ENCODE measurements at places on chromosomes 12 and 14. TPM values are rescaled to one million over a fixed set of nuclear protein-coding genes. Genes with fewer than 3 reads are reported as not detected.

DNA sequence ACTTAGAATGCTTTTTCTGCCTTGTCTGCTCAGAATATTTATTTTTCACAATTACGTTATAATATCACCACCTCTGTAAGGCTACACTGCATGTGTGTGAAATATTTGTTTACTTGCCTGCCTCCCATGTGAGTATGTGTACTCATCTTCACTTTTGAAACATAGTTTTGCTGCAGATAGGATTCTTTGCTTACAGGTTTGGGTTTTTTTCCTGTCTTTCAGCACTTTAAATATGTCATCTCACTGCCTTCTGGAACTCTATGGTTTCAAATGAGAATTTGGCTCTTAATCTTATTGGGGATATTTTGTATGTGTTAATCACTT lies 10.9 kb downstream of the G2E3 start:
- H3K36me3 ChIP-seq, result no peaks in the 10 kb centered on the region
- DNase-seq, result no peak
- H3K4me3 ChIP-seq, result no peak overlapping the region
- no peaks in the 10 kb centered on the region for H3K27me3 ChIP-seq

DNA sequence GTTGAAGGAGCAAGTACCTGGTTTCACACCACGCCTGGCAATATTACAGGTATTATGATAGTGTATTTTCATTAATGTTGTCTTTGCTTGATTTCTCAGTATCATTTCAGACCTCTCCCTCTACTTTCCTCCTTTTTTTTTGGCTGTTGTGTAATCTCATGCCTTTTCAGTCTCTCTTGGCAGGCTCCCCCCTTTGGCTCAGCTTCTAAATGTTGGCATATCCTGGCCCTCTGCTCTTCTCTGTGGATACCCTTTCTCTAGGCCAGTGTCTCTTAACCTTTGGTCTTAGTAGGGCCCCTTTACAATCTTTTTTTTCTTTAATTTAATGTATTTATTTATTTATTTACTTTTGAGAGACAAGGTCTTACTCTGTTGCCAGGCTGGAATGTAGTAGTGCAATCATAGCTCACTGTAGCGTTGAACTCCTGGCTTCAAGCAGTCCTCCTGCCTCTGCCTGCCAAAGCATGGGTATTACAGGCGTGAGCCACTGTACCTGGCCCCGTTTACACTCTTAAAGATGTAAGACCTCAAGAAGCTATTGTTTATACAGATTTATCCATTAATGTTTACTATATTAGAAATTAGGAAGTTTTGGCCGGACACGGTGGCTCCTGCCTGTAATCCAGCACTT lies 12.8 kb downstream of the MTHFD1 start:
- no peaks in the 10 kb centered on the region for H3K4me1 ChIP-seq
- peaks cover 31% of the 10 kb centered on the region for H3K36me3 ChIP-seq
- DNase-seq, result no peak
- no peaks in the 10 kb centered on the region for H3K27me3 ChIP-seq

DNA sequence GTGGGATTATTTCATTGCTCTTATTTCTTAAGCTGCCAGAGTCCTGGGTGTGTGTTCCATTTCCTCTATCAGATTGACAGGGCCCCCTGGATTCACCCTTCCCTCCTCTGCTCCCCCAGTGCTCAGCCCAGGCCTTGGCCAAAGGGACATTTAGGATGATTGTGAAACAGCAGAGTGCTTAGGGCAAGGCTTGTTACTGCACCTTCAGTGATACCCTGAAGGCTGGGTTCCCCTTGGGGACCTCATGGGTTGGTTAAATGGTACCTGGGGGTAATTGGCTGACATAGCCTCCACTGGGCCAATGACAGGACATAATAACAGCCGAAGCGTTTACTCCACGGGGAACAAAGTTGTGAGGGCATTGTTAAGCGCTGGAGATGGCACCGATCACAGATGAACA lies 1.3 kb upstream of the KRT72 start:
- peaks cover 36% of the 10 kb centered on the region for H3K27me3 ChIP-seq
- DNase-seq, result no peak
- H3K27ac ChIP-seq, result no peak overlapping the region
- H3K4me1 ChIP-seq, result peaks cover 6% of the 10 kb centered on the region

CACNA1C gene
- total RNA-seq, result 5.2 TPM

SLCO1B1 gene
- not detected for total RNA-seq

VTI1B gene
- total RNA-seq, result 111 TPM

GRCh38 chr12:1534748-1535147 lies 59.6 kb downstream of the FBXL14 start:
- DNase-seq, result no peak
- H3K4me1 ChIP-seq, result peaks cover 10% of the 10 kb centered on the region
- H3K36me3 ChIP-seq, result no peaks in the 10 kb centered on the region
- no peak overlapping the region for H3K27ac ChIP-seq

KLRF1 gene
- not detected for total RNA-seq

DNA sequence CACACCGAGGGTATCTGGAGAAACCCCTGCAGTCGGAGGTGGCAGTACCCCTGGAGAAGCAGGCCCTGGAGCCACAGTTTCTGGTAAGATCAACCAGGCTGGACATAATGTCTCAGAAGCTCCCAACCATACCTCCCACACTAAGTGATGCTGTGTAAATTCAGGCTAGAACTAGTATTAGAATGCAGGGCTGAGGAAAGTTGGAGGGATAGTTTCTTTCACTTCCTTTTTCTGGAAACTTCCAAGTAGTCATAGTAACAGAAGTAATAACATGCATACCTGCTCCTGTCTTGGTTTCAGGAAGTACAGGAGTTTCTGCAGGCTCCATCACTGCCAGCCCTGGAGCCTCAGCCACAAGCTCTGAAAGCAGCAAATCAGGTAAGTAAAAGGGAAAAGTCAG lies 228.1 kb upstream of the CNTN1 start:
- H3K36me3 ChIP-seq, result no peaks in the 10 kb centered on the region
- no peaks in the 10 kb centered on the region for H3K4me1 ChIP-seq
- no peaks in the 10 kb centered on the region for H3K27me3 ChIP-seq
- no peak overlapping the region for H3K4me3 ChIP-seq
- no peak for DNase-seq

GRCh38 chr12:38456537-38457120 lies 140.1 kb downstream of the ALG10B start:
- no peak for DNase-seq
- H3K4me1 ChIP-seq, result no peaks in the 10 kb centered on the region
- no peak overlapping the region for H3K4me3 ChIP-seq
- H3K27ac ChIP-seq, result no peak overlapping the region

DNA sequence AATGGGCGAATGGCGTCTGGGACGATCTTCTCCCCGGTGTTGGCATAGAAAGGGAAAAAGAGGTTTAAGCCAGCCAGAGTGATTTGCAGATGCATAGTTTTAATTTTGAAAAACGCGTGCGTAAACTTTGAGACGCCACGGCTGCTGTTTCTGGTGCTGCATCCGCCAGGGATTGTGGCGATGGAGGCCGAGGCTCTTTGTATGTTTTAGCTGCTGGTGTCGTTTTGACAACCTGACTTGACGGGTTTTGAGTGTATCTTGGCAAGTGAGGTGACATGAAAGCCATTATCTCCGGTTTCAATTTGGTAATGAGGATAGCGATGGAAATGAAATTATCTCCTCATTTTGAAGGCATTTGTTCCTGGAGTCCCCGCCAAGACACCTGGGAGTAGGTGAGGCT lies 1.6 kb downstream of the PTGDR start:
- no peaks in the 10 kb centered on the region for H3K4me1 ChIP-seq
- H3K27ac ChIP-seq, result no peak overlapping the region
- H3K4me3 ChIP-seq, result no peak overlapping the region
- no peak for DNase-seq
- H3K36me3 ChIP-seq, result no peaks in the 10 kb centered on the region
- peaks cover 70% of the 10 kb centered on the region for H3K27me3 ChIP-seq

DNA sequence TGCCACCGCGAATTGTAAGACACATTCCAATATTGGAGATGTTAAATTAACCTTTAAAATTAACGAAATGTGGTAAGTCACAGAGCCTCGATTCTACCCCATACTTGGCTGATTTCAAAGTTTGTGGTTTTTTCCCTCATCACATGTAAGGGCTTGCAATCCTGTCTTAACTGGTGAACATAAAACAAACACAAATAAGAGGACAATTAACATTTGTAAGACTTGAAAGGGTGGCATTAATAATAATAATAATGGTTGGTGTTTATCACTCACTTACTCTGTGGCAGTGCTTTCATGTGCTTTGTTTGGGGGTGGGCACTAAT lies 26.6 kb downstream of the PPFIBP1 start:
- no peaks in the 10 kb centered on the region for H3K27me3 ChIP-seq
- peaks cover 44% of the 10 kb centered on the region for H3K4me1 ChIP-seq
- no peak overlapping the region for H3K27ac ChIP-seq
- H3K36me3 ChIP-seq, result no peaks in the 10 kb centered on the region
- DNase-seq, result no peak

DNA sequence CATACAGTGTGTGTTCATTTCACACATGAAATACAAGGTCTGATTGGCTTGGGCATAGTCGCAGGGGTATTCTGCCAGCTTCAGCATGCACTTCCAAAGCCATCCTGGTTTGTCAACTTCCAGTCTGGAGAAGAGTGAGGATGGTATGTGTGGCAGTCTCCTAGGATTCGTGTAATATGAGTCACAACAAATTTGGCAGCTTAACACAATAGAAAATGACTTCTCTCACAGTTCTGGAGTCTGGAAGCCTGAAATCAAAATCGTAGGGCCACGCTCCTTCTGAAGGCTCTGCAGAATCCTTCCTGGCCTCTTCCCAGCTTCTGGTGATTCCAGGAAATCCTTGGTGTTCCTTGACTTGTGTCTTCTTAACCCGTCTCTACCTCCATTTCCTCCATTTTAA lies 167.5 kb downstream of the PPM1H start:
- peak; percentile 14 for DNase-seq
- no peak overlapping the region for H3K4me3 ChIP-seq
- no peaks in the 10 kb centered on the region for H3K27me3 ChIP-seq
- H3K4me1 ChIP-seq, result no peaks in the 10 kb centered on the region
- no peak overlapping the region for H3K27ac ChIP-seq

- H3K4me1 ChIP-seq, result peaks cover 12% of the 10 kb centered on the region
- no peaks in the 10 kb centered on the region for H3K27me3 ChIP-seq
- no peak overlapping the region for H3K27ac ChIP-seq
- no peak for DNase-seq
These were observed 15.0 kb upstream of the ARMH4 start for GRCh38 chr14:58167057-58167456.

LTBR gene
- total RNA-seq, result 25.7 TPM

KLHL33 gene
- 0.04 TPM for total RNA-seq

- no peaks in the 10 kb centered on the region for H3K4me1 ChIP-seq
- H3K4me3 ChIP-seq, result no peak overlapping the region
- DNase-seq, result no peak
- H3K27me3 ChIP-seq, result peaks cover 63% of the 10 kb centered on the region
- H3K36me3 ChIP-seq, result no peaks in the 10 kb centered on the region
These were observed 89.7 kb downstream of the ASCL4 start for GRCh38 chr12:107864235-107864634.

RNASE3 gene
- not detected for total RNA-seq

SMCO2 gene
- not detected for total RNA-seq

DNA sequence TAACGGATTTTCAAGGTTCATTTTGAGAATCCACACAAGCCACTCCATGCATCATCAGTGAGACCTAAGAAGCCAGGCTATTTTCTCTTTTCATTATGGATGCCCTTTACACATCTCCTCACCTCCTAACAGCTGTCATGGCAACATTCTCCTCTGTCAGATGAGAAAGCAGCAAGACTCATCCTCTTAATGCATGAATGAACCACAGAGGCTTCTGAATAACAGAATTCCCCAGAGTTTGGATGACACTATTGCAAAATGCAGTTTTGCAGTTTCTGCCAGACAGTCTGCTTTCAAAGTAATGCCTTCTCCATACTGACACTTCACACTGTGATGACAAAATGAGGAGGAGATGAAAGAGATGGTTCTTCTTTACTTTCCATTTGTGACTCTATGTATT lies 286.7 kb upstream of the GRIP1 start:
- H3K27ac ChIP-seq, result no peak overlapping the region
- peaks cover 14% of the 10 kb centered on the region for H3K27me3 ChIP-seq
- no peak overlapping the region for H3K4me3 ChIP-seq
- no peaks in the 10 kb centered on the region for H3K36me3 ChIP-seq

DNA sequence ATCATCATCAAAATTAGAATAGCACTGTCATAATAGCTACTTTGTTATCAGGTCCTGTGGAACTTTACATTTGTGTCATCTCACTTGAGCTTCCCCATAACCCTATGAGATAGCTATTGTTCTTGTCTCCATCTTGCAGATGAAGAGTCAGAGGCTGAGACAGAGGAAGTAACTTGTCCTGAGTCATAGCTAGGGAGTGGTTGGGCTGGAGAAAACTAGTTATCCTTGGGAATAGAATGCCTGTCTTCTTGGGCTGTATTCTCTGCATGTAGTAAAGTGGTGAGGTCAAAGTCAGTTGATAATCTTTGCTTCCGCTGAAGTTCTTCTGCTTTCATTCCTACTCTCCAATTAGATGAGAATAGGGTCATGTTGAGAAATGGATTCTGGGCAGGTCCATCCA lies 117.0 kb downstream of the SMOC1 start:
- DNase-seq, result no peak
- peaks cover 61% of the 10 kb centered on the region for H3K27me3 ChIP-seq
- no peak overlapping the region for H3K4me3 ChIP-seq
- no peaks in the 10 kb centered on the region for H3K36me3 ChIP-seq
- no peak overlapping the region for H3K27ac ChIP-seq

CCNT1 gene
- total RNA-seq, result 51.0 TPM

TMEM121 gene
- 4.7 TPM for total RNA-seq

DNA sequence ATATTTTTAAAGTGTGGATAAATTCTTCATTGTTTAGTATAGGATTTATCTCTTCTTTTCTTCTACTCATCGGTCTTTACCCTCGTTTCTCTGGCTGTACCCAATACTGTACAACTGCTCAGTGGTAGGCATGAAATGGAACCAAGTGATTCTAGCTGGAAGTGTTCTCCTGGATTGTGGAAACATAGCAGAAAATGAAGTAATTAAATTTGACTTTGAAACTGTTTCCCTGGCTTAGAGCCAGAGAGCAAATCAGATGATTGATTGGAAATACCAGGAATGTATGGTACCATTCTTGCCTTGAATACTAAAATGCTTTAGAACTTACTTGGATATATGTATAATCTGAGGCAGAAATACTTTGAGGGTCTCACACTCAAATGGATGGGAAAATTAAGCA lies 292.3 kb downstream of the ERC1 start:
- H3K4me3 ChIP-seq, result no peak overlapping the region
- peaks cover 27% of the 10 kb centered on the region for H3K4me1 ChIP-seq
- no peak for DNase-seq
- H3K27ac ChIP-seq, result no peak overlapping the region
- no peaks in the 10 kb centered on the region for H3K27me3 ChIP-seq

PMCH gene
- total RNA-seq, result not detected

- H3K27me3 ChIP-seq, result no peaks in the 10 kb centered on the region
- H3K4me3 ChIP-seq, result no peak overlapping the region
- H3K4me1 ChIP-seq, result peaks cover 11% of the 10 kb centered on the region
- no peaks in the 10 kb centered on the region for H3K36me3 ChIP-seq
- no peak overlapping the region for H3K27ac ChIP-seq
These were observed 40.5 kb upstream of the LTBP2 start for GRCh38 chr14:74652541-74652940.

DNA sequence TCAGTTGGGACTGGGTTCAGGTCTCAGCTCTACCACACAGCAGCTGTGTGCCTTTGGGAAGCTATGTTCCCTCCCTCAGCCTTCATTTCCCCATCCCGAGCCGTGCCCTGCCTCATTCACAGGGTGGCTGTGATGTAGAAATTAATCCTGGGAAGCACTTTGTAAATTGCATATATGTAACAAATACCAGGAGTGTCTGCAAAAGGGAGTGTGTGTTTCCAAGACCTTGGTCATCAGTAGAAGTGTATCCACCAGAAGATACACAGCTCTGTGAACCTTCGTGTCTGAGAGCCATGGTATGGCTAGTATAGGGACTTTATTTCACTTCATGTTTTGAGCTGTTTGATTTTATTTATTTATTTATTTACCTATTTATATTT lies 26.1 kb downstream of the ALDH2 start:
- H3K4me3 ChIP-seq, result no peak overlapping the region
- peaks cover 5% of the 10 kb centered on the region for H3K4me1 ChIP-seq
- peaks cover 19% of the 10 kb centered on the region for H3K36me3 ChIP-seq
- DNase-seq, result no peak
- H3K27ac ChIP-seq, result no peak overlapping the region

All from A673 (cell line).